ENCODE measurements at places on chromosomes 5 and 9.

GRCh38 chr5:169013208-169013728 lies 287.7 kb downstream of the SLIT3 start:
- DNase-seq, result no peak

DNA sequence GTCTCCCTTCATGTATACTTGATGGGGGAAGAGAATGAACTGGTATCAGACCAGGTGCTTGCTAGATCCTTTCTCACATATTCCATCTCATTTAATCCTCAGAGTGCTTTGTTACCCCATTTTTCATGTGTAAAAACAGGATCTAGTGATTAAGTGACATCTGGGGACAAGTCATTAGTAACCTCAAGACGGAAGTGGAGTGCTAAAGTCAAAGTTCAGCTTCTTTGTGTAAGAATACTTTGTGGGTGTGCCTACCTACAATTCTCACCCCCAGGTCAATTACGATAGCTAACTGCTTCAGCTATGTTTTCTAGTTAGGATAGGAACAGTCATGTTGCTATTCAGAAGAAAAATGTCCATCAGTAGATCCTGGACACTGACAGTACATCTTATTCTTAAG lies 3.1 kb upstream of the FAM120AOS start:
- DNase-seq, result no peak

DNA sequence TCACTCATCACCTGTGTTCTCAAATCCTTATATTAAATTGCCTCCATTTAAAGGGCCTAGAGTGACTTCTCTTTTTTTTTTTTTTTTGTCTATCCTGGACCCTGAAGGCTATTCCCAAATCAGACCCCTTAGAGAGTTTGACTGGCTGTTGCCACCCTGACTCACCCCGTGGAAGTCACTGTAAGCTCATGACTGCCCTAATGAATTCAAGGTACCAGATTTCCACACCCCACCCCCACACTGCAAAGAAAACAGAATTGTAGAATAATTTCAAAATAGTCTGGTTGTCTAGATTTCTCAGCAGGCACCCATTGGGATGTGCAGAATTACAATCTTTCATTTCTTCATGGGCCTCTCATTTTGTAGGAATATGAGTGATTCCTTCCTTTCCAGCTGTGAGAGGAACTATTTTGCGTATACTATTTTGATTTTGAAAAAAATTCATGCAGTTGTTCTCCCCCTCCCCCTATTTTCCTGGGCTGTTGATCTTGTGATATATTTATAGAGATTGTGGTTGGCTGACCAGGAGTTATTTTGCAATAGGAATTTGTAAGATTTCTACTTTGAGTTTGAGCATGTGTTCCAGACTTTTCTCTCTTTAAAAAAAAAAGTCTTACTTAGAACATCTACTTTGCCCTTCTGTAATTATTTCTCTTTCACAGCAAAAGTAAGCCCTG lies 79.1 kb downstream of the ZNF618 start:
- DNase-seq, result peak; percentile 79

DNA sequence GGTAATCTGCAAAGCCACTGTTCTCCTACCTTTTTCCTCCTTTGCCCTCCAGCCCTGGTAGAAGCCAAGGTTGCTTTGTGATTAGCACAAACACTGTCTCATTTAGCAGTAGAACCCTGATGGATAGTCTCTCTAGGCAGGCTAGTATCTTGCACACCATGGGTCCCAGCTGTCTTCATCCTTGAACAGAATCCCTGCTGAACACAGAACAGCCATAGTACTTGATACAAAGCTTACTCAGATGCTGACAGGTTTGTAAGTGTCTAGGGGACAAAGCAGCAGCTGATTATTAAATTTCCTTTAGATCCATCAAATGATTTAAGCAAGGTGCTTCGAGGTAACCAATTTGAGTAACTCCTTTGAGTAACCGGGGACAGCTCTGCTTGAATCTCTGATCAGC lies 163.7 kb upstream of the PPP1R2B start:
- DNase-seq, result no peak

- no peak for DNase-seq
Observed at GRCh38 chr5:132662004-132662401, 4.0 kb downstream of the IL13 start.

GRCh38 chr9:87671478-87671877 lies 54.4 kb upstream of the CTSL start:
- no peak for DNase-seq

- DNase-seq, result no peak
Observed at GRCh38 chr9:34759432-34760134, 49.6 kb upstream of the CCL21 start.

DNA sequence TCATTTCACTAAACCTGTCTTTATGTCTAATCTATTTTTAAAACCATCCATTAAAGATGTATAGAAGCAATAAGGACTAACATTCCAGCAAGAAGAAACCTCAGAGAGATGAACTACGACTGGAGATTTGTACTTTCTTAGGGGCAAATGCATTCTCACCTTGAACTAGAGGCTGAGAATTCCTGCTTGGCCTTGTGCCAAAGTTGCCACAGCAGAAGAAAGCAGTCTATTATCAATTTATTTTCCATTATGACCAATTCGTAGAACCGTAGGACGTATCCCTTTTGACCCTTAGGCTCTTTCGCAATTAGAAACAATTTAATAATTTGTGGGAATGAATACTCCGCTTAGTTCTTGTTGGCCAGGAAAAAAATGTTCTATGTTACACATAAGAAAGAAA lies 1647.4 kb upstream of the CDH9 start:
- DNase-seq, result no peak

- DNase-seq, result no peak
Observed at GRCh38 chr5:61162832-61163567, 732 bp upstream of the SMIM15 start.

DNA sequence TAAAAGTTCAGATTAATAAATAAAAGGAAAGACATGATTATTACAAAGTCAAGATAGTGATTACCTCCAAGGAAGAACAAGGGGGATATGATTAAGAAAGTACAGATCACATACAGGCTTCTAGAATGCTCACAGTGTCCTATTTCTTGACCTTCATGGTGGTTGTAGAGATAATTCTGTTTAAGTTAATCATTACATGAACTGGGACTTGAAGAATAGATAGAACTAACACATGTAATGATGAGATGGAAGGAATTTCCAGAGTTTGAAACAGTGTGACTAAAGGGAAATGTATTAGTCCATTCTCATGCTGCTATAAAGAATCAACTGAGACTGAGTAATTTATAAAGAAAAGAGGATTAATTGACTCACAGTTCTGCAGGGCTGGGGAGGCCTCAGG lies 72.7 kb downstream of the LURAP1L start:
- no peak for DNase-seq

- DNase-seq, result no peak
Observed at GRCh38 chr5:89597878-89598277, 714.9 kb upstream of the MEF2C start.

- DNase-seq, result no peak
Observed at GRCh38 chr5:40585537-40586267, 94.0 kb upstream of the PTGER4 start.

DNA sequence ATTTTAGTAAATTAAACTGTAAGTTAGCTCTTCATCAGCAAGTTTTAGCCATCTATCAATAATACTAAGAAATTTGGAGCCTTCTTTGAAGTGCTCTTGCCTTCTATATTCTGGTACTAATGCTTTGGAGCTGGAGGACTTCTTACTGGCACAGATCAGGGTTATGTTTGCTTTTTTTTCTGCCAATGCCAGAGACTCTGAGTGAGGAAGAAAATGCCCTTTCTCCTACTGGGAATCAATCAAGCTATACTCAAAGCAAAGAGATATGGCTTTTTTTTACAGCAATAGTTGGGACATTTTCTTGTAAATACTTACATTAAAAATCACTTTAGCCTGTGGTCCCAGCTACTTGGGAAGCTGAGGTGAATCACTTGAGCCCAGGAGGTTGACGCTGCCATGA lies 4.3 kb downstream of the HSDL2 start:
- DNase-seq, result peak; percentile 12

DNA sequence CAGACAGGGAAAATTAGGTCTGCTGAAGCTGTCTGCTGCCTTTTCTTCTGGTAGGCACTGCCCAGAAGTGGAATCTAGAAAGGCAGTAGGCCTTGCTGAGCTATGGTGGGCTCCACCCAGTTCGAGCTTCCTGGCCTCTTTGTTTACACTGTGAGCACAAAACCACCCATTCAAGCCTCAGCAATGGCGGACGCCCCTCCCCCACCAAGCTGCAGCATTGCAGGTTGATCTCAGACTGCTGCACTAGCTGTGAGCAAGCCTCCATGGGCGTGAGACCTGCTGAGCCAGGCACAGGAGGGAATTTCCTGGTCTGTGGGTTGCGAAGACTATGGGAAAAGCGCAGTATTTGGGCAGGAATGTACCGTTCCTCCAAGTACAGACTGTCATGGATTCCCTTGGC lies 18.5 kb downstream of the AGTPBP1 start:
- no peak for DNase-seq

GRCh38 chr9:74742792-74743730 lies 144.7 kb downstream of the TRPM6 start:
- DNase-seq, result peak; percentile 50

DNA sequence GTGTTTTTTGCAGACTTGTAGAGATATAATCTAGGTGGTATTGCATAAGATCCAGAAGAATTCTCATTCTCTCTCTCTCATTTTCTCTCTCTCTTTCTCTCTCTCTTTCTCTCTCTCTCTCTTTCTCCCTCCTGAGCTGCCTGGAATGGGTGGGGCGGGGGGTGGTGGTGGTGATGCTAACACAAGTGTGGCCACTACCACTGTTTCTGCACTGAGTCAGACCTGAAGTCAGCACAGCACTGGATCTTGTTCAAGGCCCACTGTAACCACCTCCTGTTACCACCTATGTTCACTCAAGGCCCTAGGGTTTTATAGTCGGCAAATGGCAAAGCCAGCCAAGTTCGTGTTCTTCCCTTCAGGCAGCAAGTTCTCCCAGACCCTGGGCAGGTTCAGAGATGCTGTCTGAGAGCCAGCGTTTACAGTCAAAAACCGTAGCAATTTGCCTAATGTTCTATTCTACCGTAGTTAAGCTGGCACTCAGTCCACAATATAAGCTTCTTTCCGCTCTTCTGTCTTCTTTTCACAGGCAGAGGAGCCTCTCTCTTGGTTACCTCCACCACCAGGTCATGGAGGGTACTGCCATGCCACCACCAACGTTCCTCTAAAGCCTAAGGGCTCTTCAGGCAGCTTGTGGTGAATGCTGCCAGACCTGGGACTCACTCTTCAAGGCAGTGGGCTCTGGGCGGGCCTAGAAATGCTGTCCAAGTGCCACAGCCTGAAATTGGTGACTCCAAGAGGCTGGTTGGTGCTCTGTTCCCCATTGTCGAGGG lies 235.7 kb upstream of the PRR16 start:
- no peak for DNase-seq

DNA sequence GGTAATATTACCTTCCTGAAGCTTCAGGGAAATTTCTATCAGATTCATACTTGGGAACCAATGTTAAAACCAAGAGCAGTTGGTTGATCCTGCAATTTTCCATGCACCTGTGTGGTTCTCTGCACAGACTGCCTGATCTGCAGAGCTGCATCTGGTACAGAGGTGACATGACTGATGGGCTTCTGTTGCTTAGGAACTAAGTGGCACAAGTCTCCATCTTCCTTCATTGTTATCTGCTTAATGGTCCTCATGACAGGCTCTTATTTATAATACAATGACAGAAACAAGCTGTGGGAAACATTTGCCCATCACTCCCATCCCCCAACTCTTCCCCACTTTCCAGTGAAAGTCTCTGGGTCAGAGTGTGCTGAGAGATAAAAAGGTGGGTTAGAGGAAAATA lies 799.1 kb downstream of the TAF11L14 start:
- no peak for DNase-seq

- no peak for DNase-seq
Observed at GRCh38 chr5:40226906-40227305, 452.8 kb upstream of the PTGER4 start.

DNA sequence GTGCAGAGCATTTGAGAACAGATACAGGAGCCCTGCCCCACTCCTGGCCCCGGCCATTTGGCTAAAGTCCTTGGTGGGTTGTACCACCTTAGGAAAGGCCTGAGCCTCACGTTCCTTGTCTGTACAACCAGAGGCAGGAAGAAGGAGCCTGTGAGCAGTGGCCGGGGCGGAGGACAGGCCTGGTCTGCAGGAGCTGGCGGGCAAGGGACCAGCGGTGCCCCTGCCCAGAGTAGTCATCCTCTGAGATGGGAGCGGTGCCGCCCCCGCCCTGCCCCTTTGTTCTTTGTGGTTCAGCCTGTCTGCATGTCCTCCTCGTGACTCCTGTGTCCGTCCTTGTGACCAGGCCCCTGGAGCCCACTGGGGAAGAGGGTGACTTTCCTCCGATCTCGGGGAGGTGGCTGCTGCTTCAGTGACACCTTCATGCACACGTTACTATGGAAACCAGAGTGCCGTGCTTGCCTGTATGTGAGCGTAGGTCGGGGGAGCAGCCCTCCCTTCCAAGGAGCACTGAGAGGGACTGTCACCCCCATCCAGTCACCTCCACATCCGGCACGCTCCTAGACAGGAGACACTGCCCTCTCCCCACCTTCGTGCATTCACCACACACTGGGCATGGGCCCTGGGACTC lies 42.9 kb downstream of the UNC5A start:
- no peak for DNase-seq

GRCh38 chr5:130514984-130515690 lies 610.9 kb downstream of the CHSY3 start:
- peak; percentile 64 for DNase-seq

- DNase-seq, result no peak
Observed at GRCh38 chr9:128065907-128066712, 1.0 kb downstream of the NAIF1 start.

GRCh38 chr5:139709582-139710318 lies 61.6 kb downstream of the CXXC5 start:
- no peak for DNase-seq
